ENCODE measurements at places on chromosomes 5 and 9.

- DNase-seq = peak; percentile 86
These were observed 157.9 kb upstream of the FBN2 start for GRCh38 chr5:128695791-128696530.

DNA sequence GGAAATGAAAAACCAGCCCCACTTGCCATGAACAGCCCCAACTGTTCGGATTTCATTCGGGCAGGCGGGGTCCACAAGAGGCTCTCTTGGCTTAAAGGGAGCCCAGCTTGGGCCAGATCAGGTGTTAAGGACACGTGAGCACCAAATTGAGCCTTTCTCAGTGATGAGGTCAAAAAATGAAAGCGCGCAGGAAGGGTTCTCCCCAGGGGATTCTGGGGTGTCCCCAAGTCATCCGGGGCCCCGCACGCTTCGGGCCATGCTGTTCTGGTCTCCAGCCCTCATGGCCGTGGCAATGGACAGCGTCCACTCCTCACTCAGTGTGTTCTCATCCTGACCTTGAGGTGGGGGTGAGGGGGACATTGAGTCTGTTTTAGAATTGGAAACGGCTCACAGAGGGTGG lies 10.9 kb downstream of the AK1 start:
- no peak for DNase-seq

GRCh38 chr5:79853676-79854418 lies 137.2 kb downstream of the MTX3 start:
- DNase-seq = no peak

DNA sequence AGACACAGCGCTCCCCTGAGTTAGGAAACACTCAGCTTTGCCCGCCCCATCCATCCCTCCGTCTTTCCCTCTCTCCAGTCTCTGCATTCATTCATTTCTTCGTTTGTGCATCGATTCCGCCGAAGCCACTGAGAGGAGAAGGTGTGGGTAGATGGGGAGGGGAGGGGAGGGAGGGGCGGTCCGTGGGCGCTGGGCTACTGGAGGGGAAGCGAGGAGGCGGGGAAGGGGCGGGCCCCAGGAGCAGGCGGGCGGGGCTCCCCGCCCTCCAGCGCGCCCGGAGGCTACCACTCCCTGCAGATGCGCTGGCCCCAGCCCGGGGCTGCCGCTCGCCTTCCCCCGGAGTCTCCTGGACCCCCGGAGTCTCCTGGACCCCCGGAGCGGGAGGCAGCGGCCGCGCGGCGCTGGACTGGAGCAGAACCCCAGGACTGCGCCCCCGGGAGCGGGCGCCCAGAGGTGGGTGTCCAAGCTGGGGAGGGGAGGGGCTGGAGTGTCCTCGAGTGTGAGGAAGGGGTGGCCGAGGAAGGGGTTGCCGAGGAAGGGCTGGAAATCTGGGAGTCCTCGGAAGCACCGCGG lies 159.5 kb downstream of the C9orf152 start:
- DNase-seq = peak; percentile 91

- DNase-seq = no peak
These were observed 92.7 kb downstream of the HRH2 start for GRCh38 chr5:175750511-175750931.

GRCh38 chr9:35839926-35840325 lies 10.9 kb downstream of the TMEM8B start:
- DNase-seq = no peak

DNA sequence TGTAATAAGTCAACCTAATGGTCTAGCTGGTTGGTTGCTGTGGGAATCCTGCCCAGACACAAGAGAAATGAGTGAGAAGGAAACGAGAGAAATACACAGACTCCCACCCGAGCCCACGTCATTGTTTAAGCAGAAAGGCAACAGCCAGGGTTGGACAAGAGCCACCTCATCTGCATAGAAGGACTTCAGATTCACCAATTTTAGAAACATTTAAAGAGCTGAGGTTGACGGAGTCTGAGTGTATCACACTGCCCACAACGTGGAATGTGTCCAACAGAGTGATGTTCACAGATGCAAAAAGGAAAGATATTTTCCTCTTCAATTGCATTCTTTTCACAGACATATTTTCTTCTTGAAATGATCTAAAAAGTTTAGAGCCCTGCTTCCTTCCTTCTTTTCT lies 349.5 kb downstream of the AGTPBP1 start:
- DNase-seq = no peak

GRCh38 chr5:154044581-154044980 lies 5.8 kb downstream of the MFAP3 start:
- no peak for DNase-seq

DNA sequence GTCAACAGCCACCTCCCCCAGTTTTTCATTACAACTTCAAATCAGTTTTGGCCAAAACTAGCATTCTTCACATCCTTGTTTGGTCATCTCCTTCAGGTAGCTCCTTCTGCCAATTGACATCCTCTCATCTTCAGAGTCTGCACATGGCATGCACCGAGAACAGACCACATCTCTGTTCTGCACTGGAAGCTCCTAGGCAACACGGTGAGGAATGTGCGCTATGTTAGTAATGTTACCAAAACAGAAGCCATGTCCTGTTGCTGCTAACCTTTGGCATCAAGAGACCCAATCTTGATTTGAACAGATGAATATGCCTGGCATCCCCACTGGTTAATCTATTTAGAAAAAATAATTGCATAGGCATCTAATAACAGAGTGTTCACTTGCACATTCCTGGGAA lies 5.1 kb upstream of the HK3 start:
- no peak for DNase-seq

- DNase-seq = no peak
These were observed 138.4 kb downstream of the KCNIP1 start for GRCh38 chr5:170642066-170642735.

DNA sequence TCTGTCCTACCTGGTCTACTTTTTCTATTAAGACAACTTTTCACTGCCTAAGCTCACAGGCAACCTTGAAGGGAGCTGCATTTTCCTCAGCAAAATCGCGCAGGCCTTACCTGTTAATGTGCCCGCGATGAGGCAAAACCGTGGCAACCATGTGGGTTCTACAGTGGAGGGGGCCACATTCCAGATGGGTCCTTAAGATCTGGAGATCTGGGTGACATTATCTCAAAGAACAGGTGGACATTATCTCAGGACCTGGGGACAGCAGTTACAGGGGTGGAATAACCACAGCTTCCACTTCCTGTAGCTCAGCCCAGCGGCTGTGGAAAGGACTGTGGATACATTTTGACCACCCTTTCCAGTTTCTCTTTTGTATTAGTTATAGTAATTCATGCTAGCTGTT lies 112.8 kb upstream of the PTCH1 start:
- no peak for DNase-seq

GRCh38 chr5:75681125-75681830 lies 36.0 kb downstream of the POC5 start:
- DNase-seq = peak; percentile 73

GRCh38 chr5:91224456-91224855 lies 158.7 kb downstream of the ARRDC3 start:
- DNase-seq = peak; percentile 74

GRCh38 chr5:38023371-38023770 lies 183.5 kb upstream of the GDNF start:
- DNase-seq = no peak

DNA sequence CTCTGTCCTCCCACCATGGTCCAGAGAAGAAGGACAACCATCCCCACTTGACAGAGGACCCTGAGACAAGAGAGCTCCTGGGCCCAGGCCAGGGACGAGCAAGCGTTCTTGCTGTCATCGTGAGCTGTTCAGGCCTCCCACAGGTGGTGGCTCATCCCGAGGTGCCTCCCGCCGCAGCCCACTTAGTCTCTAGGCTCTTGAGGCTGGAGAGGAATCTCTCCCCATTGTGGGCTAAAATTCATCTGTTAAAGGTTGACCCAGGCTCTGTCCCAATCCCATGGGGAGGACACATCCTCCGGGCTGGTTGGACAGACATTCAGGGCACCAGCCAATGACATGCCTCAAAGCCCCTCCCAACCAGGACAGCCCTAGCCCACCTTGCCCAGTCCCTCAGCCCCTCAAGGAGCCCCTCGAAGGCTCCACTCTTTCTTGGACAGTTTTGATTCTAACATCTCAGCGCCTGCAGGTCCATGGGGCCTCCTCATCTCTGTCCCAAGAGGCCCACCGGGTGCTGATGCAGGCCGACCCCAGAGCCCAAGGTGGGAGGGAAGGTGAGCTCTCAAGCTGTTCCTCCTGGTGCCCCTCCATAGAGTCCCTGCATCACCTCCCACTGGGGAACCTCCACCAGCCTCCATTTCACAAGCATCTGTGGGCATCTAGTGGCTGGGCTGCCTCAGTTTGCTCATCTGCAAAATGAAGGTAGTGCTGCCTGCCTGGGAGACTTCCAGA lies 52.9 kb downstream of the BARX1 start:
- DNase-seq = no peak

- DNase-seq = no peak
These were observed 55.6 kb upstream of the CCNG1 start for GRCh38 chr5:163381832-163382231.

DNA sequence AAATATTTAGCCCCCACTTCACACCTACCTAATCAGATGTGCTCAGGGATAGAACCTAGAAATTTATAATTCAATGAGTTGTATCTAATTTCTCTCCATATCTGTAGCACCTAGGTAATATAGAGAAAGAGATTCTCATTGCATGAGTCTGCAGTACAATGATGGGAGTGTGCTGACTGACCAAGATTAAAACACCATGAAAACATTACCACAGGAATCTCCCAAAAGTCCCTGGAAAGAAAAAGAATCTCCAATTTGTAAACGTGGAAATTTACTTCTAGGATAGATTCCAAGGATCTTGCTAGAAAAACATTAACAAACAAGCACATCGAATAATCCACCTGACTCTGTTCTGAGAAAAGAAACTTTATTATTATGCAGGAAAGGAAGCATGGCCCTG lies 45.0 kb upstream of the DMRTA1 start:
- peak; percentile 35 for DNase-seq

DNA sequence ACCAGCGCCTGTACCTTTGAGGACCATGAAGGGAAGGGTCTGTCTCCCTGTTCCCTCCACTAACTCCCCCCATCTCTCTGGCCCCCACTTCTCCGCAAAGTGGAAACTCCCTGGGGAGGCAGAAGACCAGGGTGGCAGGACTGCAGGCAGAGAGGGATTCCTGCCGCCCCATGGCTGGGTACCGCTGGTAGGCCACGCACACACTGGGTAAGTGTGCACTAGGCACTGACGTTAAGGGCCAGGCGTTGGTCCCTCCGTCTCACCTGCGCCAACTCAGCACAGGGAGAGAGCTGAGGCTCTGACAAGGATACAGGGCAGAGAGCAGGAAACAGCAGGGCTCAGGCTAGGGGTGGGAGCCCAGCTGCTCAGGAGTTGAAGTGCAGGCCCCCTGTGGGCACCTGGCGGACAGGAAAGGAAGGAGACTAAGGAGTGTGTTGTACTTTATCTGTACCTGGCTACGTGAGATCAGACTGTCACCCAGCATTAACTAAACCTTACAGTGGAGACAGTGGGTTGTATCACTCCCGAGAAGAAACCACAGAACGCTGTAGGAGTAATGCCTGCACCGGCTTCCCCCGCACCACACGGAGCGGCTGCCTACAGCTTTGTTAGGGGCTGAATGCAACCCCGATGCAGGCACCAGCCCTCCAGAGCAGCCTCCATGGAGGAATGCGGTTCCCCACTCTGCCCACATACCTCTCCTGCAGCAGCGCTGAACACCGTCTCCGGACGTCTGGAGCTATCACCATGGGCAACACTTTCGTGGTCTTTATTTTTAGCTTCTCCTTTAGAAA lies 34.2 kb upstream of the CLPTM1L start:
- DNase-seq = no peak

GRCh38 chr5:138981131-138981530 lies 106.0 kb upstream of the LRRTM2 start:
- peak; percentile 64 for DNase-seq

DNA sequence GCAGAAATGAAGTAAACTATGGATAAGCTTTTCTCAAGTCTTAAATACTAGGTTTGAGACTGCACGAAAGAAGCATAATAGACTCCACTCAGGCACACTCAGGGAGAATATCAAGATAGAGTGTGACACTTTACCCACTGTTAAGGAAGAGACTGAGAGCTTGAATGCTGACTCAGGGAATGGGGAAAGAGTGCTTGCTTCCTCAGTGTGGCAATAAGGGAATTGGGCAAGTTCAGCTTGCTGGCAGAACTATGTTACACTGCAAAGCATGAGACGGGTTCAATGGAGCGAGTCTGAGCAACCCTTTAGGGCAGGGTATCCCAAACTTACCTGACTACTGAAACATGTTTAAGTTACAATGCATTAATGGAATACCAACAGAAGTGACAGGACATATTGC lies 237.7 kb upstream of the MEF2C start:
- DNase-seq = no peak

DNA sequence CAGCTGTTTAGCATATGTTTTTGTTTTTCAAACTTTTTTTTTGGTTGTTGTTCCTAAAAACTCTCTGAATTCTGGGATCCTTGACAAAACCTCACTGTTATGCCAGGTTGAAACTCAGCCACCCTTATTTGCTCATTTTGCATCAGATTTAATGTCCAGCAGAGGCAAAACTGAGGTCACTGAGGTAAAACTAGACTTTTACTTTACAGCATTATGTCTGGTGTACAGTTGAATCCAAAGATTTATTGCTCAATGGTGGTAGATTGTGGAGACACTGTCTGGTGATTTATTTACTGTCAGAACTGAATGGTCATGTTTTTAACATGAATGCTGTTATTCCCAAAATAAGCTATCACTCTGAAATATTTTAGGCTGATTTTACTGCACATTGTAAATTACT lies 87.9 kb downstream of the FBXL7 start:
- DNase-seq = peak; percentile 42

DNA sequence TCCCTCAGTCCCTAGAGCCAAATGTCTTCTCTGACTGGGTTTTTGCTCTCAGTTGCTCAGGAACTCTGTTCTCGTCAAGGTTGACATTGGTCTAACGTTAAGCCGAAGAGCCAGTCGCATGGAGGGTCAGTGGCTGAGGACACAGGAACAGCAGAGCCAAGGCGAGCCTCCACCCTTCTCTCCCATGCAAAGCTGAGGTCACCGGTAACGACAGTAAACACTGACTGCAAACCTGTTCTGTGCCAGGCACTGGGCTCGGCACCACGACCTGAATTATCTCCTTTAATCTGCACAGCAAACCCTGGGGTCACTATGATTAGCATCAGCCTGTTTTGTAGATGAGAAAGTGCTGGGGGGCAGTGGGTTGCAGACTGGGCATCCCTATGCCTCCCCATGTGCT lies 171.0 kb downstream of the COL23A1 start:
- no peak for DNase-seq

- no peak for DNase-seq
These were observed 1144.9 kb upstream of the C9orf72 start for GRCh38 chr9:28718226-28718625.

GRCh38 chr5:51559339-51559738 lies 176.1 kb downstream of the ISL1 start:
- no peak for DNase-seq

DNA sequence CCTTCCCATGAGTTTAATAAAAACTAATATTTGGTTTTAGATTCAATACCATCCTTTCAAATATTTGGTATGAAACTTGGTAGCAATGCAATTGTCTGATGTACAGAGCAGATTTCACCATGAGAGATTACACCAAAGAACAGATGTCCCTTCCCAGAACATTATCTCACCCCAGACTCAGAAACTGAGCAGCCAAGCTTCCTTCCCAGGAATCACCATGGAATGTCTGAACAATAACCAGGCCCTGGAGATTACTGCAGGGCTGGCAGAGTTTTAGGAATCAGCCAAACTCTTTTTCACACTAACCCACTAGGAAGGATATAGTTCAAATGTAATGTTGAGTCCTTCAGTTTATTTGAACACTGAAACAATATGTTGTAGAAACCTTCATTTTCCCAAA lies 23.9 kb downstream of the CLTA start:
- DNase-seq = peak; percentile 49

GRCh38 chr5:161966564-161966963 lies 101.0 kb upstream of the GABRG2 start:
- no peak for DNase-seq

- DNase-seq = peak; percentile 58
These were observed 84.6 kb downstream of the PLPP1 start for GRCh38 chr5:55450050-55450765.

Measured in iris pigment epithelial cell (primary cell).